ENCODE measurements at places on chromosomes 5 and 9.

DNA sequence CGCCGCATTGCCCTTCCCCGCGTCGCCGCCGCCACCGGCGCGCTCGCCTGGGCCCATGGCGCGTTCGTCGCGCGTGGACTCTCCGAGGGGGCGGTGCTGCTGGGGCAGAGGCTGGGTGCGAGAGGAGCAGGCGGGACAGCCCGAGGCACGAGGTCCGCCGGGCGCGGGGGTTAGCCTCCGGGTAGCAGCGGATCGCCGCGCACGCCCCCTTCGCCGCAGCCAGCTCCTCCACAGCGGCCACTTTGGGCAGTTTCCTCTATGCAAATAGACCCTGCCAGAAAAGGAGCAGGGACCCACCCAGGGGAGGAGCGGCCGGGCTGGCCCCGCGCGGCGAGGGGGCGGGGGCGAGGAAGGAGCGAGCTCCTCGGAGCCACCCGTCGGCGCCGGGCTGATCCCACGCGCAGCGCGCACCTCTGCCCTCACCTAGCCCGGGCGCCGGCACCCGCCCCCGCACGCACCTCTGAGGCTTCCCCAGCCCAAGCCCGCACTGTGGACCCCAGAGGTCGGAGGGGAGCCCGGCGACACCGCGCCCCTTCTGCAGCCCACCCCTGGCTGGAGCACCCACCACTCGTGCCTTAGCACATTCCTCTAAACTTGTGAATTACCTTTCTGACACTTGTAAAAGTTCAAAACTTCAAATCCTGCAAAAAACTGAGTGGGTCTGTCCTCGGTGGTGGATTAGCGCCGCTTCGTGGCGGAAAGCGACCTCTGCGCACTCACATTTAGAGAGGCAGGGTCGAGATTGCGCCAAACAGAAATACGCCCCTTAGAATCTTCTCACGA lies at the start of gene COL23A1:
TSS of gene COL23A1 (minus strand) at position 253 of the 783 bp plus-strand sequence.
- peak; percentile 12 for DNase-seq

DNA sequence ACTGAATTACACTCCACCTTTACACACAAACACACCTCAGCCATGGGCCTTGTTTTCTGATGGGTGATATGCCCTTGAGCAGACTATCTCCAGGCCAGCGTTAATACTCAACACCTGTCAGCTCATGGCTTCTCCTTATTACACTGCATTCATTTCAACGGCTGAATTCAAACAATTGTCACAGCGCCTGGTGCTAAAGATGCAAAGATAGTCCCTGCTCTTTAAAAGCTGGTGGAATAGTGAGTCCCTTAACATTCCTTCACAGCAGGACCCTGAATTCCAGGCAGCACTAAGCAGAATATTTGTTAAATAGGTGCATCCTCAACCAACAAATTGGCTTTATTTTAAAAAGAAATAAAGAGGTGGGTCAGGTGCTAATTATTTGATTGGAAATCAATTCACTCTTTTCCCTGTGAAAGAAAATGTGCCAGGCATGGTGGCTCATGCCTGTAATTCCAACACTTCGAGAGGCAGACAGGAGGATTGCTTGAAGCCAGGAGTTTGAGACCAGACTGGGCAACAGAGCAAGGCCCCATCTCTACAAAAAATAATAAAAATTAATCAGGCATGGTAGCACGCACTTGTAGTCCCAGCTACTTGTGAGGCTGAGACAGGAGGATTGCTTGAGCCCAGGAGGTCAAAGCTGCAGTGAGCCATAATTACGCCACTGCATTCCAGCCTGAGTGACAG lies 155.7 kb upstream of the EFNA5 start:
- no peak for DNase-seq

DNA sequence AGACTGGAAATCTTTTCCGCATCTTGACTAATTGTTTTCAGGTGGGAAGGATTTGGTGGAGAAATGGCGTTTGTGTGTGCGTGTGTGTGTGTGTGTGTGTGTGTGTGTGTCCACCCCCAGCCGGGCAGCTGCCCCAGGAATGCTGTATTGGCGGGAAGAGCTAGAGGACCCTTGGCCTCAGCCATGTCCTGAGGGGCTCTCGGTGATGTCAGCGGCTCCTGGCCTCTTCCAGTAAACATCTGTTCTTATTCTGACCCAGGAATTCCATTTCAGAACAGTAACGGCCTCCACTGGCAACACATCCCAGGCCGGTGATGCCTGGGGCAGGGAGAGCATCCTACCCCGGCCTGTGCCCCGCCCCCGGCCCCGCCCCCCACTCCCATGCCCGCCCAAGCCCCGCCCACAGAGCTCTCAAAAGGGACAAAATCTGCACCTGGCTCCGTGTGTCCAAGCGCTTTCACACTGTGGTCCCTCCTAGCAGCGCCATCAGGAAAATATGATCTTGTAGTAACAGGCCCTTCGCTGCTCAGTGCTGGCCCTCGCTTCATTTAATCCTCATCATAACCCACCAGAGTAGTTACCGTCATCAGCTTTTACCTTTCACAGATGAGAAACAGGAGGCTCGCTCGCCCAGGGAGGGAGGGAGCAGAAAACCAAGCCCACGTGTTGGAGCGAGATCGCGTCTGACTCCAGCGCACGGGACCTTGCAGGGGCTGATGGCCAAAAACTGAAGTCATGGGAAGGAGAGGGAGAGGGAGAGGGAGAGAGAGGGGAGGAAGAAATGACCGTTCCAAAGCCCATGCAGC lies 18.9 kb downstream of the ADAMTS2 start:
- DNase-seq, result no peak

GRCh38 chr5:107389130-107389774 lies 281.5 kb downstream of the EFNA5 start:
- no peak for DNase-seq

GRCh38 chr5:71976449-71976848 lies 130.8 kb upstream of the MAP1B start:
- no peak for DNase-seq

DNA sequence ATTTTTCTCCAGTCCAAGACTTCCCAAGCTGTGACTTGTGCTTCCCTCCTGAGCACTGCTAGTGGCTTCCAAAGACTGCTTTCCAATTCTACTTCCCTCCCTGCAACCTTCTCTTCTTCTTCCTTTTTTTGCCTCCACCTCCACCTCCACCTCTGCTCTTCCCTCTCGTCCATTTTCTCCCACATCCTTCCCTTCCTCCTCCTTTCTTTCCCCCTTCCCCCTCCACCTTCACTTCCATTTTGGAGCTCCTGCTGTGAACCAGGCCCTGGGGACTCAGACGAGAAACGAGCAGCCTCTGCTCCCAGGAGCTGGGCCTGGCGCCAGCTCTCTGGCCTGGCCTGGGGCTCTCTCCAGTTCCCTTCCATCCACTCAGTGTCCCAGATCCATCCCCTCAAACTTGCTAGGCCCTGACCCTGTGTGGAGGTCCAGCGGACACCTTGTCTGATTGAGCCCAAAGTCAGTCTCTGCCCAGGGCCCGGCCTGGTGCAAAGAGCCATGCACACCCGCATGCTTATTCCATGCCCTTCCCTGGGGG lies 5.6 kb downstream of the GADD45G start:
- DNase-seq, result no peak

GRCh38 chr5:145946112-145946861 lies 9.9 kb downstream of the SH3RF2 start:
- DNase-seq, result no peak

GRCh38 chr9:22159586-22159985 lies 150.5 kb upstream of the CDKN2B start:
- DNase-seq, result no peak

DNA sequence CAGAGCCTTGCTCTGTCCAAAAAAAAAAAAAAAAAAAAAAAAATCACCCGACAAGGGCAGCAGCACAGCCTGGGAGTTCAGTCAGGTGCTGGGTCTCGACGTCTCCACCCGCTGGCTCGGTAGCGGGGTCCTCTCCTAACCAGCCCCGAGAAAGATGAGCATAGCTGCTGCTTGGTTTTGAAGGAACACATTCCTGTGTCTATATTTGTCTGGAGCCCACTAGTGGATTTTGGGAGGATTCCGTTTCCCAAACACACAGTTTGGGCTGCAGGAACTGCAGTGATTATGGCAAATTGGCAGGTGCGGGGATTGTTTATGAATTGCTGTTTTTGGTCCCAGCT lies 1.2 kb downstream of the OTULINL start:
- no peak for DNase-seq

DNA sequence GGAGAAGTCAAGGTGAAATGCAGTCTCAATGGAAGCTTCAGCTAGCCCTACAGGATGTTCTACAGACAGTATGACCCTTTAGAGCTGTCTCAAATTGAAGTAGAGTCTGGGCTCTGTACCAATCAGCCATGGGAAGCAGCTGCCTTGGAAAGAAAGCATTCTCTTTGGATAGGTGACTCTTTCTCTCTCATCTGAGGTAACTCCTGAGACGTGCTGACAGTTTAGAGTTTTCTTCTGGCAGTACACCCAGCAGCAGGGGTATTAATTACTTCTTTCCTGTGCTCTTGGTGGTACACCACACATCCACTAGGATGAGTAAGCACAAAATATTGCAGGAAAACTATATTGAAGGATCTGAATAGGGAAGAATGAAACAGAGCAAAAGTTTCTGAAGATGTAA lies 329.6 kb upstream of the RGMB start:
- no peak for DNase-seq

GRCh38 chr9:84894859-84895258 lies 225.3 kb downstream of the NTRK2 start:
- DNase-seq, result no peak

DNA sequence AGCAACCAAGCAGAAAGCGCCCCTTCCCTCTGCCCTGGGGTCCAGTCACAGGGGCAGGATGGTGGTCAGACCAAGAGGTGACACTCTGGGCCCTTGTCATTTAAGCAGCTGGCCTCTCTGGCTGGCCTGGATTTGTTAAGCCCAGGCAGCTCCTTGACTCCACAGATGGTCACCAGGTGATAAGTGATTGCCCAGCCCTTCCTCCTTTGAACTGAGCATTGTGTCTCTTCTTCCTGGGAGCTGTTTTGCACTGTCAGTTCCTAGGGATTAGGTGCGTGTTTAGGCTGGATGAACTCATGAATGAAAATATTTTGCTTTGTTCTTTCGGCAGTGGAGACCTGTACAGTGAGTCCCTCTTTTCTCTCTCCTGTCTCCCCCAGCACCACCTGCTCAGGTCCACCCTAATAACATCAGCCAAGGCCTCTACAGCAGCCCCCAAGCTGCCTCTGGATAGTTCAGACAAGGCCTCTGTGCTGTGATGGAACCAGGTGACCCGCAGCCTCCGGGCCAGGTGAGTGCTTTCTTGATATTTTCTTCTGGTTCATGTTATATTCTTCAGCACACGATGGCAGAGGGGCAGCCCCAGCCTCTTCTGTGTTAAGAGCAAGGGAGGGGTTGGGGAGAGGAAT lies 139.7 kb upstream of the PITX1 start:
- DNase-seq, result no peak

DNA sequence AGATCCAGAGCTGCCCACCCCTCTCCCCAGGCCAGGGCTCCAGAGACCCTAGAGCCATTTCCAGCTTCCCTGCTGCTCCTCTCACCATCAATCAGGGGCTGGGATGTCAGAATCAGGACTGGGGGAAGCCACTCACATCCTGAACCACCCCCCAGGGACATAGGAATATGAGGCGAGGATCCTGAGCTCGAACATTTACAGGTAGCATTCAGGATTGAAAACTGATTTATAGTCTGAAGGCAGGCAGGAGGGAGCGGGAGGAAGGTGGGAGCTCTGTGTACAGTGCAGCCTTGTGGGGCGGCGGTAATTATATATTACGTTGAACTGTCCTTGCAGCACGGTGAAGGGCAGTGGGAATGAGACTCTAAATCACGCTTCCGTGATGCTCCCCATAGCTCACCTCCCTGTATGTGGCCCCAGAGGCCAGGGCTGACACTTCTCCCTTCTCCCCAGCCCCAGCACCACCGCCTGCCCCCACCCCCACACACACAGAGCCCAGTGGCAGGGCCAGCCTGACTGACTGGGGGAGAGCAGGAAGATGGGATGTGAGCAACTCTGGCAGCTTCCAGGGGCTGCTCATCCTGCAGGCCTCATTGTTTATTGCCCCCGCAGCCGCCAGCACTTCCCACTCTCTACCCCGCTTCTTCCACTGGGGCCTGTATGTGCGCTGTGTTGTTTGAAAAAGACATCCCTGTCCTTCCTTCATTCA lies 76.0 kb upstream of the HSPA9 start:
- DNase-seq, result no peak

- no peak for DNase-seq
Observed at GRCh38 chr9:115135821-115136778, 18.1 kb upstream of the TNC start.

- DNase-seq, result no peak
Observed at GRCh38 chr9:134764473-134765269, 115.9 kb upstream of the FCN2 start.

DNA sequence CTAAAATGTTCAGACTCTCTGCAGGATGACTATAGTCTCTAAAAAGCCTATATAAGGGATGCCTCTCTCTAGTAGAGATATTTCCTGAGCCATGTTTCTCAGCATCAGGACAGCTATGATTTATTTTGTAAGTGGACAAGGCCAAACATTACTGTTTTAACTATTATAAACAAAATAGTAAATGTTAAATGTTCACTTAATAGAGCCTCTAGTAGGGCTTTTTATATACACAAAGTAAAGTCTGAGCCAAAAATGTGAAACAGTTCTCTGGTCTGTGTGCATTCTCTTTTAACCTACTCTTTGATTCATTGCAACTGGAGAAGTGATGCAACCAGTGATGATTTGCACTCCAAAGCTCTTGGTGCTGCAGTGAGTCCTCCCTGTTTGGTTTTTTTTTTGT lies 220.5 kb downstream of the GDNF start:
- DNase-seq, result no peak

DNA sequence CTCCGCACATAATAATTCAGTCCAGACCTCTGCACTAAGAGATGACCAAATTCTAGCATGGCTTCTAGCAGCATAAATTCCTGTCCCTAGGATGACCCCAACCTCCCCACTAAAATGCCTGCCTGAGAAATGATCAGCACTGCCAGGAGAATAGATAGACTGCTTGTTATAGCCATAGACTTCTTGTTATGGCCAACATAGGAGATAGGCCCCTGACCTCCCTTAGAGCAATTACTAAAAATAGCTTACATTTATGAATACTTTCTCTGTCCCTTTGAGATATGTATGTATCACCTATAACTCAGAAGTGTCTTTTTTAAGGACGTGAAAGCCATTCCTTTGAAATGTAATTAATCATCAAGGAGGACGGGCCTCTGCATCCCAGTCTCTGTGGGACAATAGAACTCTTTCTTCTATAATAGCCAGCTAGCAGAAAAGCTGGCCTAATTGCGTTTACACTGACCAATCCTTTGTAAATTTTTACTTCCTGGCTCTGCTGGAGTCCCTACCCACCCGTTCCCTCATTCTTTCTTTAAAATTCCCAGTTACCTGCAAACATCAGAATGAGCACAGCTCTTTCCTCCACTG lies 1002.7 kb downstream of the CDH18 start:
- DNase-seq, result no peak

- no peak for DNase-seq
Observed at GRCh38 chr5:20359377-20359776, 371.4 kb upstream of the CDH18 start.

DNA sequence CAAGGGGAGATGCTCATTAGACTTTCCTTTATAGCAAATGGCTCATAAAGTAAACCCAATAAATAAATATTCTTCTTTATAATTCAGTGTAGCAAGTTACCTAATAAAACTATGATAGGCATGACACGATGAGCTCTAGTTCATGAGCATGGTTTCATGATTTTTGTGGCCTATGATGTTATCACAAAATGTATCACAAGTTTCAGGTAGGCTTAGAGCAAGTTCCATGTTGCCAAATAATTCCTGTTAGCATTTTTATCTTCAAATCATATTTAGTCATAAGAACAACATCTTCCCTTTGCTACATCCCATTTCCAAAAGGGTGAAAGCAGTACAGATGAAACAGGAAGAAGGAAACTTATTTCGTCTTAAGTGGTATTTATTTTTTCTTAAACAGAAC lies 200.2 kb downstream of the ENC1 start:
- DNase-seq, result no peak

- no peak for DNase-seq
Observed at GRCh38 chr9:88988796-88989641, 2.2 kb upstream of the S1PR3 start.

GRCh38 chr5:146947181-146947941 lies 68.8 kb upstream of the PPP2R2B start:
- DNase-seq, result no peak
